ENCODE measurements at places on chromosomes 2 and 18.

GRCh38 chr18:75246721-75247610 is 36.4 kb downstream of the TSHZ1 start:
- peak; percentile 42 for DNase-seq

- DNase-seq = no peak
Measured at GRCh38 chr2:218824004-218824403, 7.6 kb downstream of the PRKAG3 start.

GRCh38 chr2:40370007-40370395 is 81.9 kb downstream of the SLC8A1 start:
- DNase-seq = peak; percentile 81

DNA sequence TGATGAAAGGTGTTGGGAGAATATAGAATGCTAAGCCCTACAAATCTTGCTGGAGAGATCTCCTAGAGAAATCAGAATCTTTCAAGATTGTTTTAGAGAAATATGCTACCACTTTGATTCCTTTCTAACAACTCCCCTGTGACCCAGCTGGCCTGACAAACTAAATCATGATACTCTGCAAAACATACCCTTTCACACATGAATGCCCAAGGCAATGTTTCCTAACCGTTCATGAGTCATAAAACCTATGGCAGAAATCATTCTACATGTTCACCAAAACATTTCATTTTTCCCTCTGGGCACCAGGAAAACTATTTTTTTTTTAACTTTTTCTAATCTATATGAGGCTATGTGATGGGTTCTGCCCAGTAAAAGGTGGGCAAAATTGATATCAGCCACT is 77.8 kb upstream of the SETBP1 start:
- peak; percentile 89 for DNase-seq
